Stimulated activated CD4-positive, alpha-beta T cell treated with anti-CD3 and anti-CD28 coated beads, Interleukin-15, amount 100 ng/mL, for 24 hours (primary cell): ENCODE measurements at places on chromosomes 2 and 18.

DNA sequence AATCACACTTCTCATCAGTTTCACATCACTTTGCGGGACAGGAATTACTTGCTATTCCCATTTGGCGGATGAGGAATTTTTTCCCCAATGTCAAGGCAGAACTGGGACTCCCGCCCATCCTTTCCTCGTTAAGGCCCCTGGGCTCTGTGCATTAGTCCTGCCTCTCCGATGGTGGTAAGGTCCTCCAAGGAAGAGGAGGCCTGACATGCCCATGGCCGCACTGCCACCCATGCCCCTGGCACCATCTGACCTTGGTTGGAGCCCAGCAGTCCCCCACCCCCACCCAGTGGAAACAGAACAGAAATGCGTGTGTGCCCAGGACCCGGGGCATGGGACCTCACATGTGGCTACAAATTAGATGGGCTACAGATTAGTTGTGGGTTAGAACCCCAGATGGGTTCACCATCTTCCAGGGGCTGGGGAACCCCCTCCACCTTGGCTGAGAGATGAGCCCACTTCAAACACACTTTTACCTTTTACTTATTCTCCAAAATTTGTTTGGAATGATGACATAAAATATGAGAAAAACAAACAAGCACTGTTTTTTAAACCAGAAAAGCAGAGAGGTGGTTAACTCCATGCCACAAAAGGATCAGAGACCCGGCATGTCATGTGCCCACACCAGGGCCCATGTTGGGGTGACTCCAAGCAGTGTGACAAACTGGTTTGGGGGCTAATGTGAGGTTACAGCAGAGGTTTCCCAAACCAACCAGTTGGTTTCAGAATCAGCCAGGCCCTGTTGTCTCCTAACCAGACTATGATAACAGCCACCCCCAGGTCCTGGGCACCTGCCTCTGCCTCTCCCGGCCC, 11.0 kb upstream of the DUSP2 start:
- peak; percentile 75 for DNase-seq

DNA sequence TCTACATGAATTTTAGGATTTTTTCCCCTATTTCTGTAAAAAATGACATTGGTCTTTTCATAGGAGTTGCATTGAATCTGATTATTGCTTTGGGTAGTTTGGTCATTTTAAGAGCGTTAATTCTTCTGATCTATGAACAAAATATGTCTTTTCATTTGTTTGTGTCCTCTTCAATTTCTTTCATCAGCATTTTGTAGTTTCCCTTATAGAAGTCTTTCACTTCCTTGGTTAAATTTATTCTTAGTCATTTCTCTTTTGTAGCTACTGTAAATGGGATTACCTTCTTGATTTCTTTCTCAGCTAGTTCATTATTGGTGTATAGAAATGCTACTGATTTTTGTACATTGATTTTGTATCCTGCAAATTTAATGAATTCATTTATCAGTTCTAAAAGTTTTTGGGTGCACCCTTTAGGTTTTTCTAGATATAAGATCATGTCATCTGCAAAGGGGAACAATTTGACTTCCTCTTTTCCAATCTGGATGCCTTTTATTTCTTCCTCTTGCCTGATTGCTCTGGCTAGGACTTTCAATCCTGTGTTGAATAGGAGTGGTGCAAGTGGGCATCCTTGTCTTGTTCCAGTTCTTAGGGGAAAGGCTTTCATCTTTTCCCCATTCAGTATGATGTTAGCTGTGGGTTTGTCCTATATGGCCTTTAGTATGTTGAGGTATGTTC, 36.6 kb upstream of the AAK1 start:
- no peak for DNase-seq

DNA sequence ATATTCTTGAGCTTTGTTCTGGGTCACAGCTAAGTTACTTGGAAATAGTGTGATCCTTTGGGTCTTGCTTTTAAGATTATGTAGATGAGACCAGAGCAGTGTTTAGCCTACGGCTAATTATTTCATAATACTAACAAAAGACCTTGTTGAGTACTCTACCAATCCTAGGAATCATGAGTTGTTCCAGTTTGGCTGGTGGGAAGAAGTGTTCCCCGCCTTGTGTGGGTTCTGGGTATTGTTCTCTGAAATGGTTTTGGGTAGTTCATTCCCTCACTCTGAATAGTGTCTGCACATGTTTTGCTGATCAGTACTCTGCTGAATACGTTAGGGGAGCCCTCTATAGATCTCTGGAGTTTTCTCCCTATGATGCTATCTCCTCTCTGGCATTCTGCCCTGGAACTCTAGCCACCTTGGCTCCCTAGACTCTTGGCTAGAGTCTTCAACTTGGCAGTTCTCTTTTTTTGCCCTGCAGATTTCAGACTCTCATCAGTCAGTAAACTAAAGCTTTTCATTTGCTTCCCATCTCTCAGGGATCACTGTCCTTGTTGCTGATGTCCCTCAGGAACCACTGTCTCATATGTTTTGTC, 48.4 kb downstream of the NEMP2 start:
- DNase-seq, result no peak

- no peak for DNase-seq
Observed at GRCh38 chr2:129587426-129588064, 391.9 kb upstream of the RAB6C start.

DNA sequence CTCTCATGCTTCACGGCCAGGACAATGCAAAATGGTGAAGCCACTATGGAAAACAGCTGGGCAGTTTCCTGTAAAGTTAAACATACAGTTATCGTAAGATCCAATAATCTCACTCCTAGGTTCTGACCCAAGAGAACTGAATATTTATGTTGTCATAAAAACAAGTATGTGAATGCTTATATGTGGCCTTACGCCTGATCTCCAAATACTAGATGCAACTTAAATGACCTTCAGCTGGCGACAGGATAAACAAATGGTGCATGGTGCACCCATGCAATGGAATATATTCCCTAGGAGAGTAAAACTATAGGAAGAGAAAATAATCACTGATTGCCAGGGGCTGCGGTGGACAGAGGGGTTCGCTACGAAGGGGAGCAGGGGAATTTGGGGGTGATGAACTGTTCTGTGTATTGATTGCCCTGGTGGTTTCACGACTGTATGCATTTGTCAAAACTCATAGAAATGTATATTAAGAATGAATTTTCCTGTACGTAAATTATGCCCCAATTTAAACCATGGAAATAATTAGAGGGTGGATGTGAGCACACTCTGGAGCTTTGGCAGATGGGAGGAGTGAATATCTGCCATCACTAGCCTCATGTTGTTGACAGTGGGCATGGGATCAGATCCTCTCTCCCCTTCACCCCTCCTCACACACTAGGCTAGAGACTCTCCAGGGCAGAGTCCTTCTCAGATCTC, 100.8 kb upstream of the MYCN start:
- DNase-seq, result no peak

- no peak for DNase-seq
Observed at GRCh38 chr2:17232776-17233556, 285.3 kb downstream of the RAD51AP2 start.

GRCh38 chr2:71417300-71418202, 35.8 kb upstream of the DYSF start:
- no peak for DNase-seq

DNA sequence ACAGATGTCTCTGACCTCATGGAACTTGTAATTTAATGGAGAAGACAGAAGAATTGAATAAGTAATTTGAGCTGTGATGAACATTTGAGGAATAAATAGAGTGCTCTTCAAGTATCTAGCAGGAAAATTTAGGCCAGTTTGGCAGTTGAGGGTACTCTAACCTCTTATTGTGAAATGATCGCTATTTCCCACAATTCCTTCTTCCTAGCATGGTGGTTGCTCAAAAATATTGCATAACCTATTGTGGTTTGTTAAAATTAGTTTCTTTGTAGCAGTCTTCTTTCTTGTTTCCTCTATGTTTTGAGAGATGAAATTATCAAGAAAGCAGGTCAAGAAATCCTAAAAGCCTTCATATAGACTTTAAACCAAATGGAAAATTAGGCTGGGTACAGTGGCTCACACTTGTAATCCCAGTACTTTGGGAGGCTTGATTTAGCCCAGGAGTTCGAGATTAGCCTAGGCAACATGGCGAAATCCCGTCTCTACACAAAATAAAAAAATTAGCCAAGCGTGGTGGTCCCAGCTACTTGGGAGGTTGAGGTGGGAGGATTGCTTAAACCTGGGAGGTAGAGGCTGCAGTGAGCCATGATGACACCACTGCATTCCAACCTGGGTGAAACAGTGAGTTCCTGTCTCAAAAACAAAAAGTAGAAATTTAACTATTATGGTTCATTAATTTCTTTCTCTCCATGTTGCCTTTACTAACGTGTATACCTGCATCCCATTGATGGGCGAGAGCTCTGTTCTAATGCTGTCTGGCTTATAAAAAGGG, 58.7 kb downstream of the RBKS start:
- DNase-seq, result no peak

DNA sequence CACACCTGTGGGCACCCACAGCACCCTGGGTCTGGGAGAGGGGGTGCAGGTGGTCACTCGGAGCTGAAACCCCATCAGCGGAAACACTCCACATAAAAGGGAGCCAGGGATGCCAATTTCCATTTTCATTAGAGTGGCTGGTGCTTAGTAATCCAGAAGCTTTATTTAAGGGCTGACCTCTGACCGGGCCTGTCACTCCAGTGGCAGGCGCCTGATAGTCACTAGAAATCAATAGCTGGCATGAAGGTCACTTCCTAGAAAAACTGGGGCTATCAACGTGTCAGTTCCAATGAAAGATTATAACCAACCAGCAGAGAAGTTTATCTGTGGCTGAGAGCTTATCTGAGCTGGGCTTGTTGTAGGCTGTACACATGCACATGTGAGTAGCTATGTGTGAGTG, 333.7 kb upstream of the SKOR2 start:
- no peak for DNase-seq

DNA sequence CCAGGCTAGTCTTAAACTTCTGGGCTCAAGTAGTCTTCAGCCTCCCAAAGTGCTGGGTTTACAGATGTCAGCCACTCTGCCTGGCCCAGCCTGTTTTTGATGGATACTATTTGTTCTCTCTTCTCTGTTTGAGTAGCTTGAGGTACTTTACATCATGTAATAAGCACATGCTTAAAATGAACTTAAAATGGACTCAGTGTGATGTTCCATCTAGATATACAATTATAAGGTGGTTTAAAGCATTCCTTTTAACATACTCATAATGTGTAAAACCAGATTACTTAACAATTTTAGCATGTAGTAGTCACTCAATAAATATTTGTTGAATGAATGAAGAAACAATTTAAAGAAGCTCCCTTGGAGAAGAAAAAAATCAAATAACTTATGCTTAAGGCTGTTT, 9.6 kb downstream of the PTPRM start:
- DNase-seq, result no peak

DNA sequence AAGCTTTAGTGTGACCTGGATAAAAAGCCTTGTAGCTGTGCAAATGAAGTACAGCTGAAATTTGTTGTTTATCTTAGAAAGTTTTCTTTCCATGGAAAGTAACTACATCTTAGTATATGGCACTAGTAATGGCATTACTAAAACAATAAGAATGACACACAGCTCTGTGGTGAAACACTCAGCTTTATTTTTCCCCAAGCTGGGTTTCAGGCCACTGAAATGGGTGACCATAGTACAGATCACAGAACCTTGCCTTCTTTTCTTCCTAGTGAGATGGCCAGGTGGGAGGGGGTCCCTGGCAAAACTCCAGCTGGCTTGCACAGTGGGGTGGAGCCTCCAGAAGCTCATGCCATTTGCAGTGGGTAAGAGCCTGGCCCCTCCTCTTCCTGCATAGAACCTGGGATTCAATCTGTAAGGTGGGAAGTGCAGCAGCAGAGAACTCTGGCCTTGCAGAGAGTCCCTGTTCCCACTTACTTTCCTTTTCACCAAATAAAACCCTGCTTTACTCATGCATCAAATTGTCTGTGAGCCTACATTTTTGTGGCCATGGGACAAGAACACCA, 17.6 kb upstream of the GRP start:
- DNase-seq, result no peak

GRCh38 chr2:215370112-215370965, 58.5 kb downstream of the ATIC start:
- DNase-seq, result no peak

DNA sequence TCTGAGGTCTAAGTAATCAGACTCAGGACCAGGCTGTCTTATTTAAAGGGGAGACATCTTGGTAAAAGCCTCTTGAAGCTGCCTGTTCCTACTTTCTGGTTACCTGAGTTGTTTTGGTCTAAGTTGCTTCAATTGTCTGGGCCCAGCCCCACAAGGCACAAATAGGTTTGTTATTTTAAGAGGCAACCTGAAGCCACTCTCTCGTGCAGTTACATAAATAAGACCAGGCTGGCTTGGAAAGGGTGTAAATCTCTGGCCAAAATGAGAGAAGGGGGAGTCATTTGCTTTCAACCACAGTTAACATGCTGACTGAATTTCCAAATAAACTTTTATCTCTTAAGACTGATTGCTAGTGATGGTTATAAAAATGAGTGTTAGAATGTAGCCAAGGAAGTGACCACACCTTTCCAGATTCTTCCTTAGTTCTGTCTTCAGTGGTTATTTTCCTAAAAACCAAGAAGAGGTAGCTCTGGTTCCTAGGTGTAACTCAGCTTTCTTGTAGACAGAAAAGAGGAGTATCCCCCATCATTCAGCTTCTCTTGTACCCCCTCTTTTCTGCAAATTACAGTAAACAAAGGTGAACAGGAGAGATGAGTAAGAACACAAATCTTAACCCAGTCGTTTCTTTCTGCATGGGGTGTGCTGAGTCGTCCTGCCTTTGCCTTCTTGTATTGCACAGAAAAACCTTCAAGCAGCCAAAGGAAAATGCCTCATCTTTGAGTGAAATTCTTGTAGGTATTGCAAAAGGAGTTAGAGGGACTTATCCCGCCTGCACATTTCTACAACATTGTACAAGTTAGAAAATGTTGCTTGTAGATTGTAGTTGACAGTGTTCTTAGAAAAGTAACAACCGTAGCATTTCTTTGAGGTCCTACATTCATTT, 161.5 kb upstream of the NT5C1B start:
- DNase-seq, result no peak

DNA sequence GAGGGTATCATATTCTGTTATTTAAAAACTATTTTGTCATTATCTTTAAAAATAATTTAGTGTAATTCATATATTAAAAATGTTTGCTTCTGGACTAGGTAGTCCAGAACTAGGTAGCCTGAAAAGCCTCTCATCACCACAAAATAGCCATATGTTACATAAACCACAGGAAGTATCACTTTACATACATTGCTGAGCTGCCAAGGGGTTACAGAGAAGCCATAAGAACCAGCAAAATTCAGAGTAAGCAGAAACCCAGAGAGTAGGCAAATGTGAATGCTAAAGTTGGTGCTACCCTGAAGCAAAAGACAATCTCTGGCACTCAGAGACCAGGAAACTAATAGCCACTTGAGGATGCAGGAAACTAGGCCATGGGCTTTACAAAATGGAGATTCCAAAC, 60.9 kb downstream of the LOXHD1 start:
- no peak for DNase-seq

DNA sequence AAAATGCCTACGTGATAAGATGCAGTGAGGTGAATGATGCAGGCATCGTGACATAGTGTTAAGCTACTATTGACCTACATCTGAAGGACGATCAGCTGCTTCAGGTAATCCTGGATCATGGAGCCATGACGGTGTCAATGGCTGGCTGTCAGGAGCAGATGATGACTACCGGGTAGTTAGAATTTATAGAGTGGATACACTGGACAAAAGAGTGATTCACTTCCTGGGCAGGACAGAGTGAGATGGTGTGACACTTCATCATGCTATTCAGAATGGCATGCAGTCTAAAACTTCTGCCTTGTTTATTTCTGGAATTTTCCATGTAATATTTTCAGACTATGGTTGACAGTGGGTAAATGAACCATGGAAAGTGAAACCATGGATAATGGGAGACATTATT, 29.5 kb downstream of the METTL8 start:
- no peak for DNase-seq
